CD4-positive, alpha-beta T cell treated with Interleukin-17A for 4 hours (primary cell): ENCODE measurements at places on chromosomes 13 and 19.

GRCh38 chr19:38679839-38680238 is 32.4 kb downstream of the ACTN4 start:
- DNase-seq: no peak

GRCh38 chr13:104648291-104648690 is 1582.1 kb upstream of the SLC10A2 start:
- no peak for DNase-seq

DNA sequence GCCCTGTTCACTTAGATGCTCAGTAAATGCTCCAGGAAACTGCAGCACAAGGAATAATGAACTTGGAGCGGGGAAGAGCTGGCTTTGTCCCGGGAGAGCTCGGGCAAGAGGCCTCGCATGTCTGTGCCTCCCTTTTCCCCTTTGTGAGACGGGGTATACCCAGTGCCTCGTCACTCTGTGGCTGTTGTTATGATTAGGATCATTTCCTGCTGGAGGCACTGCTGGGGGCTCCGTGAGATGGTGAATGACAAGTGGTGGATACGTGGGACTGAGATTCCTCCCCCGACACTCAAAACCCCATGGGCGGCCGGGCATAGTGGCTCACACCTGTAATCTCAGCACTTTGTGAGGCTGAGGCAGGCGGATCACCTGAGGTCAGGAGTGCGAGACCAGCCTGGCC is 1.1 kb upstream of the PLVAP start:
- DNase-seq: no peak

GRCh38 chr19:9857076-9857721 is 22.1 kb downstream of the PIN1 start:
- peak; percentile 39 for DNase-seq

DNA sequence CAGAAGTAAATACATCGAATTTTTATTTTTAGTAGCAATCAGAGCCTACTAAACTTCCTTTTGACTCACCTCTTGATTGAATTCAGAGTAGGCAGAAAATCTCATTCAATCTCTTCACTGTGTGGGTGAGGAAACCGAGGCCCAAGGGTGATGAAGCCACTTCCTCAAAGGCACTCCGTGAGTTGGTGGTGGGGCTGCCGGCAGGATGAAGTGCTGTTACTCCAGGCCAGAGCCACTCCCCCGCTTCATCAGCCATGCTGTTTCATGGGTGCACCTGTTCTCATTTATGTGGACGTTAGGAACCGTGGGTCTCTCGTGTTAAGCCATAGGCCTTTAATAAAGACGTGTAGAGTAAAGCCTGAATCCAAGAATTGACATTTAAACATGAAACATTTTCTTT is 13.2 kb downstream of the ING1 start:
- peak; percentile 67 for DNase-seq

- no peak for DNase-seq
Observed at GRCh38 chr13:72680353-72680752, 47.1 kb downstream of the MZT1 start.

- DNase-seq: peak; percentile 82
Observed at GRCh38 chr19:16041299-16041990, 34.9 kb upstream of the TPM4 start.

- DNase-seq: no peak
Observed at GRCh38 chr13:85383291-85383690, 415.9 kb downstream of the SLITRK6 start.

GRCh38 chr13:113839536-113840204 is 24.2 kb downstream of the GAS6 start:
- DNase-seq: no peak

- no peak for DNase-seq
Observed at GRCh38 chr19:4987256-4987655, 18.3 kb downstream of the KDM4B start.

DNA sequence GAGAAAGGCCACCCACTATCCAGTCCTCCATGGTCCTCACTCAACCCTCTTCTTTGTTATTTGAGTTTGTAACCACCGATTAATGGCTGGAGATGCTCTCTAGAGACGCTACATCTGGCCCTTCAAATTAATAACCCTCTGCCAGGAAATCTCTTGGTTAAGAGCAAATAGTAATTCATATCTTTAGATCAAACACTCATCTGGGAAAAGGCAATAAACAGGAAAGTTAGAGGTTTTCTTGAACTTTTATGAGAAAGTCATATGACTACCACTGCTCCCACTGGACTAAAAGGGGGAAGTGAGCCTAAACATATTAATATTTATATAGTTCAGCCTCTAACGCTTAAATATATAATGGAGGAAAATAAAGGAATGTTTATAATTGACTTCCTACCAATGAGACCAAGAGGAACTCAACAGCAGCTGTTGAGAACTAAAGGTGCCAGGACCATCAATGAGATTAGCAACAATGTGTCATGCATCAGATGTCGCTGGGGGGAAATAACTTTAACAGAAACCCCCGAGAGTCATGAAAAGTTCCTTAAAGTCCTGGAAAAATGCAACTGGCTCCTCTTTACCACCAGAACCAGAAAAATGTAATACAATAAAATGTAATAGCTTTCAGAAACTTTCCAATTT is 2.7 kb downstream of the TBC1D4 start:
- DNase-seq: no peak

GRCh38 chr13:32262165-32262564 is 53.0 kb downstream of the ZAR1L start:
- DNase-seq: no peak

- peak; percentile 62 for DNase-seq
Observed at GRCh38 chr19:47471733-47472457, at the start of gene SLC8A2. TSS of gene SLC8A2 (minus strand) at chr19:47471893. CDS start at chr19:47466403, 5,490 bp downstream.

- DNase-seq: no peak
Observed at GRCh38 chr19:1233115-1233667, 4.6 kb downstream of the CBARP start.

- no peak for DNase-seq
Observed at GRCh38 chr13:67549331-67549730, 319.2 kb upstream of the PCDH9 start.

DNA sequence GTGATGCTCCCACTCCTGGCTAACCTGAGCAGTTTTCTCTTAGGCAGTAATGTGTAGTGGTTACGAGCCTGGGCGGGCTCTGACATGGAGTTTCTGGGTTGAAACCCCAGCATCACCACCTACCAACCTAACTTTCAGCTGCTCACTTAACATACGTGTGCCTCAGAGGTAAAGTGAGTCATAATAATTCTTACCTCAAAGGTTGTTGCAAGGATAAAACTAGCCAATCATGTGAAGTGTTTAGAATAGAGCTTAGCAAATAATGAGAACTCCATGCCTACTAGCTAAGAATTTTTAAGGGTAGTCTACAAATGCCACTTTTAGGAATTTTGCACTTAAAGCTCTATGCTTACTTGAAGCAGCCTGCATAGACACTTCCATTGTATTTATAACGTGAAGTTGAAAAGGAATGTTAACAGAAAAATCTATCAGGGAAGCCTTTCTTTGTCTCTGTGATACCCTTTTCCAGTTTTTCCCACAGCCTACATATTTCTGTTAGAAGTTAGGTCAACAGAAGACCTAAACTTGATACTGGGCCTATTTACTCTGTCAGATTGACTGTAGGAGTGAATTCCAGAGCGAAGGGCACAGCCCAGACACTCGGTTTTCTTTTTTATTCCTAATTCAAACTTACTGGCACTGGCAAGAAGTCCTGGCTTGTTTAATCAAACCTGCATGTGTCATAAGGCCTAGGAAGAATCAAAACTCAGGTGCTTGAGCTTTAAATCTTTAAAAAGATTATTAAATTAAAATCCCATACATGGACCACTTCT is 90.7 kb downstream of the FREM2 start:
- no peak for DNase-seq

GRCh38 chr13:52994865-52995264 is 33.7 kb upstream of the OLFM4 start:
- DNase-seq: no peak

DNA sequence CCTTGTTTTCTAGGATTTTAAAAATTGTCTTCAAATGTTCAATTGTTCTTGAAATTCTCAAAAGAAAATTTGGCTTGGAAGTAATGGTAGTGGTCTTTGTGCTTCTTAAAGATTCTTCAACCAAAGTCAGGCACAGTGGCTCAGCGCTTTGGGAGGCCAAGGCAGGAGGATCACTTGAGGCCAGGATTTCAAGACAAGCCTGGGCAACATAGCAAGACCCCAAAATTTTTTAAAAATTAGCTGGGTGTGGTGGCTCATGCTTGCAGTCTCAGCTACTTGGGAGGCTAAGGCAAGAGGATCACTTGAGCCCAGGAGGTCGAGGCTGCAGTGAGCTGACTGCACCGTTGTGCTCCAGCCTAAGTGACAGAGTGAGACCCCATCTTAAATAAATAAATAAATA is 153.5 kb upstream of the ZNF507 start:
- DNase-seq: no peak

- no peak for DNase-seq
Observed at GRCh38 chr13:110336108-110336507, 29.0 kb downstream of the COL4A2 start.

GRCh38 chr13:90591260-90591926 is 756.1 kb upstream of the MIR17HG start:
- no peak for DNase-seq

- DNase-seq: no peak
Observed at GRCh38 chr19:49786376-49786820, 19.6 kb downstream of the AP2A1 start.

- no peak for DNase-seq
Observed at GRCh38 chr13:73341748-73342147, 282.9 kb downstream of the KLF5 start.

DNA sequence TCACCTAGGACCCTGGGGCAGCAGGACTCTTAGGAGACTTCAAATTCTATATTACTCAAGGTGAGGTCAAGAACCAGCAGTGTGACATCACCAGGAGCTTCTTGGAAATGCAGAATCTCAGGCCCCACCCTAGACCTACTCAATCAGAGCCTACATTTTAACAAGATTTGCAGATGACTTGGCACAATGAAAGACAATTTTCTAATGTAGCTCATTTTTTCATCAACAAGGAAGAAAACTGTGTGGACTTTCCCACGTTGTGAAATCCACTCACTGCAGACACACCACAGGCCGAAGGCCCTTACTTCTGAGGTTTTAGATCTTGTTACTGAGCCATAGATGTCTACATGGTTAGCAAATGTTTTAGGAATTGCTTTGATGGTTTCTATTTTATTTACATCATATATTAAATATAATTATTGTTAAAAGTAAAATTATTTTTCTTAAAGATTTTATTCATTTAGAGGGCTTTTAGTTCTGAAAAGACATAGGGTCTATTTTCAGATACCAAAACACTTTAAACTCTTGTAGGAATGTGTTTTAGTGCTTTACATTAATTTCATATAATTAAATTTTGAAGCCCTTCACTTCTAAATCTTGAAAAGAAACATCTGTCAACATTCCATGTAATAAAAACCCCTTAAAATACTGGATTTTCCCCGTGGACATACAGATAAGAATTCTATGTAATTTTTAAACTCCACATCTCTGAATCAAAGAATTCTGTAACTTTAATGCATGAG is 18.5 kb upstream of the STARD13 start:
- no peak for DNase-seq

DNA sequence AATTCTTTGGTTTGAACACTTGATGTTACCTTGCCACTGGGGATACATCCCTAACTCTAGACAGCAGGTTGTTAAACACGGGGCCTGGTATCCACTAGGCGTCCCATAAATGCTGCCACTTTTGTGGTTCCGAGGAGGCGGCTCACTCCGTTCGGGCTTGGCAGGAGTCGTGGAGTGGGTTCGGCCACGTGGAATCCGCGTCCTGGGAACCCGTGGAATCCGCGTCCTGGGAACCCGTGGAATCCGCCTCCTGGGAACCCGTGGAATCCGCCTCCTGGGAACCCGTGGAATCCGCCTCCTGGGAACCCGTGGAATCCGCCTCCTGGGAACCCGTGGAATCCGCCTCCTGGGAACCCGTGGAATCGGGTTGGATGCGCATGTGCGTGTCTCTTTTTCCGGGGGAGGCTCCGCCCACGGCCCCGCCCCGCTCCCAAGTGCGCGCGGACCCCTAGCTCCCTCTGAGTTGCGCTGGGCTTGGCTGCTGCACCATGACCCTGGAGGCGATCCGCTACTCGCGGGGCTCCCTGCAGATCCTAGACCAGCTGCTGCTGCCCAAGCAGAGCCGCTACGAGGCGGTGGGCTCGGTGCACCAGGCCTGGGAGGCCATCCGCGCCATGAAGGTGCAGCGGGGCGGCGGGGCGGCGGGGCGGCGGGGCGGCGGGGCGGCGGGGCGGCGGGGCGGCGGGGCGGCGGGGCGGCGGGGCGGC is at the start of gene MRI1:
TSS of gene MRI1 (plus strand) at position 422 of the 707 bp plus-strand sequence. CDS start at position 489, 67 bp downstream.
- DNase-seq: peak; percentile 81

- DNase-seq: no peak
Observed at GRCh38 chr13:20080377-20081164, 80.3 kb downstream of the GJA3 start.

- no peak for DNase-seq
Observed at GRCh38 chr19:47503826-47504150, 11.1 kb downstream of the NAPA start.

GRCh38 chr19:49409441-49410029 is 13.7 kb downstream of the PTH2 start:
- DNase-seq: peak; percentile 43

DNA sequence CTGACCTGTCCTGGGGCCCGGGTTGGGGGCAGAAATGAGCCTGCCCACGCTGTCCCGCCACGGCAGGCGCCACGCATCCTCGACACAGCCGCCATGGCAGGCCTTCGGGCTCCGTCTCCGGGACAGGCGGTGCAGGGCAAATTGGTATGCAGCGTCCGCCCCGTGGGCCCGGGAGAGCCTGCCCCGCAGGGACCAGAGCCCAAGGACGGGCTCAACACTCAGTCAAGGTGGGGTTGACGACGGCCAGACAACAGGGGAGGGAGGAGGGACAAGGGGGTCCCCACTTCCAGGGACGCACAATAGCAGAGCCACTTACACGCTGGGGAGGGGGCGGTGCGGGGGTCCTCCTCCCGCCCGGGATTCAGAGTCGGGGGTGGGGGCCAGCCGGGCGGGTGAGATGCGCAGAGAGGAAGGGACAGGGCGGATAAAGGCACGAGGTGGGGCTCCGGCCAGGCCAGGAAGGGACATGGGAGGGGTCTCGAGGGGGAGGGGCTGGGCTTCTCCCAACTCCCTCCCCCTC is 1.2 kb downstream of the CTXN1 start:
- no peak for DNase-seq

GRCh38 chr19:47257411-47258169 is 1.3 kb downstream of the CCDC9 start:
- DNase-seq: no peak

DNA sequence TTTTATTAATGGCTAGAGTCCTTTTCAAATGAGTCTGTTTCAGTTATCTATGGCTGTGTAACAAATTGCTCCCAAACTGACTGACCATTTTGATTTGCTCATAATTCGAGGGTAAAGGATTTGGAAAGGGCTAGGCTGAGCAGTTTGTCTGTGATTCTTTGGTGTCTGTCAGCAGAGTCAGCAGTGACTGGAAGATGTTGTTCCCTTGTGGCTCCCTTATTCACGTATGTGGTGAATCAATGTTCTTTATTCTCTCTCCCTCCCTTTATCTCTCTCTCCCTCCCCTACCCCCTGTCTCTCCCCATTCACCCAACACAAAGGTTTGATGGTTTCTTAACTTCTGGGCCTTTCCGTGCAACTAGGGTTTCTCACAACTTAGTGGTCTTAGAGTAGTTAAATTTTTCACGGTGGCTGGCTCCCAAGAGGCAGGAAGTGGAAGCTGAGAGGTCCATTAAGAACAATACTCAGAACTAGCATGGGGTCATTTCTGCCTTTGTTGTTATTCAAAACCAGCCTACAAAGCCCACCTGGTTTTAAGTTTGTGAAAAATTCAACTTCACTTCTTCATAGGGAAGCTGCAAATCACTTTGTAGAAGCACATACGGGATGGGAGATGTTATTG is 772.5 kb upstream of the SLITRK1 start:
- no peak for DNase-seq

- no peak for DNase-seq
Observed at GRCh38 chr19:36973844-36974195, 57.7 kb downstream of the ZNF568 start.

- DNase-seq: no peak
Observed at GRCh38 chr13:75325711-75326110, 156.3 kb downstream of the TBC1D4 start.
